ENCODE measurements at places on chromosomes 5 and 9.

DNA sequence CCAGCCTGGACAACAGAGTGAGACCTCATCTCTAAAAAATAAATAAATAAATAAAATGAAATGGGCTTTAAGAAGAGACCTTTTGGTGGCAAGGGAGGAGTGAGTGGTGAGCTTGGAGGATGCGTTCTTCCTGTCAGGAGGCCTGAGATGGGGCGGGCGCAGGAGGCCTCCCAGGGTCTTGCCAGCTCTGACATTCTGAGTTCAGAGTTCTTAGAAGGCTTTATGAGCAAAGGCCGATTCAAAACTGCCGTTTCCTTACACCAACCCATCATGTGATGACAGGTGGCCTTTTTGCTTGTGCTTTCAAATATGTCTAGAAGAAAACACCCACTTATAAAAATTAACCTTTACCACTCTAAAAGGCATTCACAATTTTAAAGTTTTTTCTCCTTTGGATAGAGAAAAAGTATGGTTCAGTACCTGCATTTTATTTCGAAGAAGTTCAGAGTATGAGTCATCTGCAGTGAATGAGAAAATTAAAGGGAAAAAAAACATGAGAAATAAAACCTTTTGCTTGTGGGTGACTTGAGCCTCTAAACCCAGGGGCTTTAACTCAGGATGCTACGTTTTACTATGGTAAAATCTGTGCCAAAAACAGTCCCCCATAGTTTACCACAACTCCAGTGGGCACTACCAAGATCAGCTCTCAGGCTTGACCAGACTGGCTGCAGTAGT, 157.4 kb upstream of the OTULINL start:
- no peak for DNase-seq

- DNase-seq, result no peak
These were observed 36.5 kb upstream of the HSPA9 start for GRCh38 chr5:138611678-138612218.

- no peak for DNase-seq
These were observed 77.6 kb downstream of the PLAC8L1 start for GRCh38 chr5:146027751-146028150.

DNA sequence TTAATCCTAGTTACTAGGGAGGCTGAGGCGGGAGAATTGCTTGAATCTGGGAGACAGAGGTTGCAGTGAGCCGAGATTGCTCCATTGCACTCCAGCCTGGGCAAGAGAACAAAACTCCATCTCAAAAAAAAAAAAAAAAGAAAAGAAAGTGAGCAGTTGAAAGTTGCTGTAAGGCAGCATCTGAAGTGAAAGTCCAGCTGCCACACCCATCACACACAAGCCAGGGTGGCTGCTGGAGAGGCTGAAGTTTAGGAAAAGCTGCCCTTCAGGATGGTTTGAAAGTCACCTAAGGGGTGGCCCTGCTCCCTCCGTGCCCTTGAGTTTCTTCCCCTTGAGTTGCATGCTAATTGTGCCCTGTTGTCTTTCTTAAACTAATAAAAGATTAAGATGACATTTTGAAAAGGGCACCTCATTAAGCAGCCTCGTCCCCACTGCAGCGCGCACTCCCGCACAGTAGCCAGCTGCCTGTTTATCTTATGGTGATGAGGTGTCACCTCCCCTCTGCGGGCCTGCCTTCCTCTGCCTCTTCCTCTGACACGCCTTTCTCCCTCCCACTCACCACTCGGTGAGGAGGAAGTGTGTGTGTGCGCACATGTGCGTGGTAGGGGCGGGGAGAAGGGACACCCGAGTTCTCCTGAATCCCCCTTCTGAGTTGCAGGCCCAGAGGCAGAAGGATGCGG, 104.2 kb upstream of the PANK3 start:
- no peak for DNase-seq

GRCh38 chr5:31845361-31845760, 206.4 kb downstream of the PDZD2 start:
- DNase-seq, result no peak

DNA sequence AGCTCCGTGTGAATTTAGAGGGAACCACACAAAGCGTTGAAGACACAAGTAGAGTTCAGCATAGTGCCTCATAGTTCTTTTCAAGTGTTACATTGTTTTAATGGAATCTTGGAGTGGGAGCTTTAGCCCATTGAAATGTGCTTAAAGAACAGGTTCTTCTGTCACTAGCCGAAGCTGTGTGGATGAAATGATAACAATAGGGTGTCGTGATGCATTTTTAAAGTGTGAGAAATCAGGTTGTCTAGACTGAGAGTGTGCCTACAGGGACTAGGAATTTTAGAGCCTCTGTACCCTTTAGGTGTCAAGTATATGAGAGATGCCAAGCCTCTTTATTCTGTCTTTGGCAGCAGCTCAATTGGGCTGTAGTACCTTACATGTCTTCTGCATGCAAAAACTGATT, 83.0 kb downstream of the NDUFS4 start:
- DNase-seq, result no peak

- peak; percentile 40 for DNase-seq
These were observed 106.0 kb downstream of the PHF2 start for GRCh38 chr9:93682155-93682968.

DNA sequence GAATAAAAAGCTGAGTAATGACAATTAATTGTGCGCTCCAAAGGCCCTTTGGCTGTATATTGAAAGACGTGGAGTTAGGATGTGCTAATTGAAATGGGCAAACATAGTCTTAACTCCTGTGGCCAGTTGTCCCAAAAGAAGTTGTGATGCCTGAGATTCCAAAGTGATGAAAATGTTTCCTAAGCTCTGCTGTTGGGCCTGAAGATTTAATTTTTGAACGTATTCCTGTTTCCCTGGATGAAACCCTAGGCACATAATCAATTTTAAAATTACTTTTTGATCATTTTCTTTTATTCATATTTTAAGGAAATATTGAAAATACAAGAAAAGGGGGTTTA, 87.9 kb downstream of the PRDM6 start:
- DNase-seq, result no peak

GRCh38 chr5:10233505-10233904, 16.2 kb downstream of the ATPSCKMT start:
- DNase-seq, result peak; percentile 91

DNA sequence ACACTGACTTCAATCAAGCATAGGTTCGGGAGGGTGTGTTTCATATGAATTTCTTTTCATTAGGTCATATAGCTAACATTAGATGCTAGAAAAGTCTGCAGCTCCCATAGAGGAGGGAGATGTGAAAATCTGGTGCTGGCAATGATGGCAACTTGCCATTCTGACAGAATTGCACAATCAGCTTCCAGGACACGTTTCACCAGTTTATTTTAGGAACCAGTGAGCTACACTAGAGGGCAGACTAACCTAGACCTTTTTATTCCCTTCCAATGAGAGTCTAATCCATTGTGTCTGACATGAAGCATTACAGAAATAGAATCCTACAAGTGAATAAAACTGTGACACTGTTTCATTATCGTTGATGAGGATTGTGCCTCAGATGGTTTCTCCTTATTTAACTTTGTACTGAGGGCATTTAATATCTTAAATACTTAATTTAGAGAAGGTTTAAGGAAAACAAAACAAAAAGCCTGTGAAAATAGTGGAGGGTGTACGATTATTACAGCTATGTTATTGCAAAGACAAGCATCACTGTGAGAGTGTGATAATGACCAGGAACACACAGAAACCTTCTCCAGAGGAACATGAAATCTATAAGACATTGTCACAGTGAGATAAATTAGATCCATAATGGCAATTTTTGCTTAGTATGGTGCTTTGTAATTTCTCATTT, 363.3 kb upstream of the RPS23 start:
- peak; percentile 91 for DNase-seq

GRCh38 chr5:154652746-154653417, 102.3 kb upstream of the LARP1 start:
- DNase-seq, result no peak

- peak; percentile 80 for DNase-seq
These were observed 81.0 kb upstream of the SLC25A51 start for GRCh38 chr9:37984672-37985611.

DNA sequence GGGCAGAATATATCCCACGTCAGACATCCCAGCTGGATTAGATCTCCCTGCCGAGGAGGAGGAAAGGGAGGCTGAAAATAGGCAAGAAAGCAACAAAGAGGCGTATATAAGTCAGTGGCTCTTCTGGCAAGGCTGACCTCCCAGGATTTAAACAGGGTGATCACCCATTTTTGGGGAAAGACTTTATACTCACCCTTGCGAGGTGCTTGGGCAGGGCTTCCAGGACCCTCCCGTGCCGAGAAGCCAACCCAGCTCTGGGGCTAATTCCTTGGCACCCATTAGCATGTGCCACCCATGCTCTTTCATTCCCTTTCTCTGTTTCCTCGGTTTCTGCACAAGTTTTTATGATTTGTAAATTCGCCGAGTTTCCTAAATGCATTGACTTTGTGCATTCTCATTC, 230.2 kb upstream of the IRX2 start:
- no peak for DNase-seq

- no peak for DNase-seq
These were observed 626 bp downstream of the PSD2 start for GRCh38 chr5:139796061-139796806.

DNA sequence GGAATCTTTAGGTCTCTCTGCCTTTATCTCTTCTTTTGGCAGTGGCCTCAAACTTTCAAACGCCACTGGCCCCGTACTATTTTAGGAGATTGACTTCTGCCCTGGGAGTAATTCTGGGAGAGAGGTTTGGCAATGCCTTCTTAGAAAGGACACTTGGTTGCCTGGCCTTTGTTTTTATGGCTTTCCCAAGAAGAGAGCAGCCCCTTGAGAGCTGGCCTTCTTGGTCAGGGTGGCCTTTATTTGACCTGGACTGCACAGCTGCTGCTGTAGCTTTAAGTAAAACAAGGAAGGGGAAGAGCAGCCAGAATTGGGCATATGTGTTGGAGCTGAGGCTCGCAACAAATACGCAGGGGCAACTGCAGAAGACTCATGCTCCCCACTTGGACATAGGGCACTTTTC, 60.8 kb downstream of the PTPN3 start:
- no peak for DNase-seq

DNA sequence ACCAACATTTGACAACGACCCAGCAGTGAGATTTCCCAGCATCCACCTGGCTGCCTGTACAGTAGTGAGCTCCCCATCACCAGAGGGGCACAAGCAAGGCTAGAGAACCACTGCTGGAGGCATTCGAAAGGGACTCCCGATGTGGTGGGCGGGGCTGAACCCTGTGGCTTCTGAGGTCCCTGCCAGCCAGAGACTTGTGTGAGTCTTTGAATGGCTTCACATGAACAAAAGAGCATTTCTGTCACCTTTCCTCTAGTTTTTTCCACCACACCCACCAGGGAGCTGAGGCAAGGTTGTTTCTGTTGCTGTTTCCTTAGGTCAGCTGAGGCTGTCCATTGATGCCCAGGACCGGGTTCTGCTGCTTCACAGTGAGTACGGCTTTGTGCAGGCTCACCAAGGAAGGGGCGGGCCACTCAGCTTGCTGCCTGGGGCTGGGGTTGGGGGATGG, 15.7 kb downstream of the RGS3 start:
- no peak for DNase-seq

GRCh38 chr5:9564752-9565151, 18.9 kb upstream of the SEMA5A start:
- DNase-seq, result no peak

DNA sequence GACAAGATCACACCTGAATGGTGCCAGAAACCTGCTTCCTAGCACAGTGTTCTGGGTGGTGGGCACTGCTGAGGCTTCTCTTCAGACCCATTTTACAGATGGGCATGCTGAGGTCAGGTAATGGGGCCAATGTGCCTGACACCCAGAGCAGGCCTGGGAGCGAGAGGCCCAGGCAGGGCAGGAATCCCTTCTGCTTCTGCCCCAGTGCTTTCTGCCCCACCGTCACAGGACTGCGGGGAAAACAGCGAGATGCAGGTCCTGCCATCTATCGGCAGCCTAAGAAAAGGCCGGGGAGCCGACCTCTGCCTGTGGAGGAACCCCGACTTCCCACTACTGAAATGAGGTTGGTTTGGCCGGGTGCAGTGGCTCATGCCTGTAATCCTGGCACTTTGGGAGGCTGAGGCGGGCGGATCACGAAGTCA, 22.8 kb upstream of the RNU6ATAC start:
- no peak for DNase-seq

GRCh38 chr5:63726496-63726895, 235.7 kb downstream of the HTR1A start:
- no peak for DNase-seq

DNA sequence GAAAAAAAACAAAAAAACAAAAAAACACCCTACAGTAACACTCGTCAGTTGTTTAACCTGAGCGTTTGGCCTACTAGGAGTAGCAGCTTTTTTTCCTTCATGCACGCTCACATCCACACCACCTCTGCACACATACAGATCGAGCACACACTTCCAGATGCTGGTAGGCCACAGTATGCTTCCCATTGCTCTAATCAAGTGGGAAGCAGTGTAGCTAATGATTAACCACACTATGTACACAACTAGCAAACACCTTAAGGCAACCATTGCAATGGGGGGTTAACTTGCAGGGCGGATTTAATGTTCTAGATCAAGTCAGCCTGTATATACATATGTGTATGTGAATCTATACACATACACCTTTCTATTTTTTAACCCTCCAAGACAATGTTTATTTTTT, 65.5 kb upstream of the GLRX start:
- no peak for DNase-seq

DNA sequence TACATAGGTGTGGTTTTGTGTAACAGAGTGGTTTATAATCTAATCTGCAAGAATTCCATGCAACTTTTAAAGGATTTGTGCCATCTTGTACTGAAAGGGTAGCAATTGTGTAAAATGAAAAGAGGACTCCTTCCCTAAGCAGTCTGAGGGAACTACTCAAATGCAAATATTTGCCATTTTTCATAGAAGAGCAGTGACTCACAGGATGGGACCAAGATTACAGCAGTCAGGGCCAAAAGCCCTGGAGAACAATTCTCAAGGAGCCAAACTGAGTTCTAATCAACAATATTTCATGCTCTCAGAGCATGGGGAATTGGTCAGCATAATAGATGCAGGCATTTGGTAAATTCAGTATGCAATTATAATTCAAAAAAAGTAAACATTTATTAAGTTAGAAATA, 495.8 kb downstream of the CHSY3 start:
- DNase-seq, result peak; percentile 36

DNA sequence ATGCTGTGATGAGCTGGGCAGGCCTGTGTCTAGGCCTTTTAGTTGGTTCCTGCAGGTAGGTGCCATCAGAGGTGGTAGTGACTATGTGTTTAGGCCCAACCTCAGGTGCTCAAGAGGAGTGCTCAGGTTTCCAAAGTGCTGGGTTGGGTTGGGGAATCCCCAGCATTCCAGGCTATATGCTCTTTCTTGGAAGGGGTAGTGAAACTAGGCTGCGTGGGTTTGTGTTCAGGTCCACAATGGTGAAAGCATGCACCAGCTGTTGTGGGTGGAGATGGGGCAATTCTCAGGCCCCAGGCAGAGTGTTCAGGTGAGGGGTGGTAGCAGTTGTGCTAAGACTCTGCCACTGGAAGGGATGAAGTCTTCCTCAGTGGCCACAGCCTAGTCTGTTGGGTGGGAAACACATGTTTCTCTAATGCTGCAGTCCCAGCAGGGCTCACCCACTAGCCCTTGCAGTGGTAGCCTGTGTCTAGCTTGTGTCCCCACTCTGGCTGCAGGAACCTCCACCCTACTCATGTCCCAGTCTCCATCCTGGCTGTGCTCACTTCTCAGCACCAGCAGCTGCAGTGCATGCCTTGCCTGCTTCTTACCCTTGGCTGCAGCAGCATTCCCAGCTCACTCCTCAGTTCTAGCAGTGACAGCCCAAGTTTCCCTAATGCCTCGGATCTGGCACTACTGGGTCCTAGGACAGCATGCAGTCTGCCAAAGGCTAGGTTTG, 78.9 kb downstream of the FAM170A start:
- DNase-seq, result no peak

Data from fibroblast of mammary gland (primary cell).